Stimulated activated CD8-positive, alpha-beta memory T cell treated with anti-CD3 and anti-CD28 coated beads, Interleukin-2, amount 100 ng/mL, for 48 hours (primary cell): ENCODE measurements at places on chromosomes 2 and 18.

DNA sequence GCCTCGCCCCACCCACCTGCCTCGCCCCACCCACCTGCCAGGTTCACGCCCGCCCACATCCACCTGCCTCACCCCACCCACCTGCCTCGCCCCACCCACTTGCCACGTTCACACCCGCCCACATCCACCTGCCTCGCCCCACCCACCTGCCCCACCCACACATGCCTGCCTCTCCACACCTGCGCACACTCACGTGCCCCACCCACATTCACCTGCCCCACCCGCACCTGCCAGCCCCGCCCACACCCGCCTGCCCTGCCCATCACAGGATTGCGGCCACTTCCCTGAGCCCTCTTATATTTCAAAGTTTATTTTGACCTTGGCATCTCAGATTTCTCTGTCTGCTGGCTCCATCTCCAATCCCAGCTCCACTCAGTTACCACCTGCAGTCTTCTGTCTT, 217.5 kb upstream of the SOX11 start:
- no peak for DNase-seq

DNA sequence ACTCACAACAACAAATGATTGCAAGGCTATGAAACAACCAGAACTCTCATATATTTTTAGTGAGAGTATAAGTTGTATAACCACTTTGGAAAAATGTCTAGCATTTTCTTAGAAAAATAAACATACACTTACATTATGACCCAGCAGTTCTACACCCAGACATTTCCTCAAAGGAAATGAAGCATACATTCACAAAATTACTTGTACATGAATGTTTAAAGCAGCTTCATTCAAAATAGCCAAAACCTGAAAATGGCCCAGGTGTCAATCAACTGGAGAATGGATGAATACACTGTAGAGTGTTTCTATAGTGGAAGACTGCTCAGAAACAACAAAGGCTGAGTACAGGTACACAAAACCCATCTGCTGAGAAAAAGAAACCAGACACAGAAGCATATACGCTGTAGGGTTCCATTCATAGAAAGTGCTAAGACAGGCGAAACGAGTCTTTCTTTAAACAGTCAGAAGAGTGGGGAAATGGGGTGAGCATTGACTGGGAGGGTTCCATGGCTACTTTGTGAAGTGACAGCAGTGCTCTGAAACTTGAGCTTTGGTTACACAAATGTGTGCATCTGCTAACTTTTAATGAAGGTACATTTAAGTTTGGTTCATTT, 799.0 kb downstream of the DCDC2C start:
- DNase-seq, result no peak

DNA sequence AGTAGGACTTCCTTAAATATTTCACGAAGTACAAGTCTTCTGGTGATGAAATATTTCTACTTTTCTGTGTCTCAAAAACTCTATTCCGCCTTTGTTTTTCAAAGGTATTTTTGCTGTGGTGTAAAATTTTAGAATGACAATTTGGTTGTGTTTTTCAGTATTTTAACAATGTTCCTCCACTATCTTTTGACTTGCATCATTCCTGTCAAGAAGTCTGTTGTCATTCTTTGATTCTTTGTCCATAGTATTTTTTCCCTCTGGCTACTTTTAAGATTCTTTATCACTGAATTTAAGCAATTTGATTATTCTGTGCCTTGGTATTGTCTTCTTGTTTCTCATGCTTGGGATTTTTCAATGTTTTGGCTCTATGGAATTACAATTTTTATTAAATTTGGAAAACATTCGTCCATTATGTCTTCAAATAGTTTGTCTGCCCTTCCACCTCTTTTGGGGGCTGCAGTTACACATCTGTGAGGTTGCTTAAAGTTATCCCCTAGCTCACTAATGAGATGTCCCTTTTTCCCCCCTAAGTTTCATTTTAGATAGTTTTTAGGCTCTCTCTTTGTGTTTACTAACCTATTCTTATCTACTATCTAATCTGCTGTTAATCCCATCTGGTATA, 76.0 kb downstream of the CAB39 start:
- DNase-seq, result no peak

GRCh38 chr2:127361929-127362885, 25.6 kb downstream of the MAP3K2 start:
- DNase-seq, result no peak

DNA sequence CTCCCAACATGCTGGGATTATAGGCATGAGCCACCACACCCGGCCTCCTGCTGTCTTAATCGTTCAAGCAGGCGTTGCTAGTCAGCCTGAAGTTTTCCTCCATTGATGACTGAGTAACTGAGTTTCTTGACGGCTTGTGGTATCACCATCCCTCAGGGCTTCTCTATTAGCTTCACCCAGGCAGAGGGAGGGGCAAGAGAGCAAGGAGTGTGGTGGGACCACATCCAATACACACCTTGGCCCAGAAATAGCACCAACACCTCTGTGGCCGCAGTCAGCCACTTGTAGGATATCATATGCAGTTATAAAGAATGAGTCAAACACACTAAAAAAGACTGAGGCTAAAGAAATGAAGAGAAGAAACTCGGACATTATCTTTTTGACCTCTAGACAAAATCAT, 1009.4 kb upstream of the CELF4 start:
- DNase-seq, result no peak

GRCh38 chr2:169761970-169762292, 28.3 kb downstream of the KLHL23 start:
- no peak for DNase-seq

GRCh38 chr2:37833423-37833822, 91.7 kb upstream of the RMDN2 start:
- DNase-seq, result peak; percentile 48

DNA sequence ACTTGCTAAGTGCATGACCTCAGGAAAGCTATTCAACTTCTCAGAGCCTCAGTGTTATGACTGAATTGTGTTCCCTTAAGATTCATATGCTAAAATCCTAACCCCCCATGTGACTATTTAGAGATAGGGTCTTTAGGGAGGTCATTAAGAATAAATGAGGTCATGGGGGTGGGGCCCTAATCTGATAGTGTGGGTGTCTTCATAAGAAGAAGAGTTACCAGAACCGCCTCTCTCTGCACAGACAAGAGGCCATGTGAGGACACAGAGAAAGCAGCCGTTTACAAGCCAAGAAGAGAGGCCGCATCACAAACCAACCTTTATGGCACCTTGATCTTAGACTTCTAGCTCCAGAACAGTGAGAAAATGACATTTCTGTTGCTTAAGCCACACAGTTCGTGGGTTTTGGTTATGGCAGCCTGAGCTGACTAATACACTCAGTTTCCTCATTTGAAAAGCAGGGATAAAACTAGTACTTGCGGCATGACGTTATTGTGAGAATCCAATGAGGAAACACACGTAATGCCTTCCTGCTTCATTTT, 9.9 kb downstream of the SH2D6 start:
- DNase-seq, result no peak

- no peak for DNase-seq
These were observed 8.6 kb downstream of the ALPG start for GRCh38 chr2:232415138-232415690.

GRCh38 chr18:8433771-8434170, 175.5 kb upstream of the RAB12 start:
- no peak for DNase-seq

DNA sequence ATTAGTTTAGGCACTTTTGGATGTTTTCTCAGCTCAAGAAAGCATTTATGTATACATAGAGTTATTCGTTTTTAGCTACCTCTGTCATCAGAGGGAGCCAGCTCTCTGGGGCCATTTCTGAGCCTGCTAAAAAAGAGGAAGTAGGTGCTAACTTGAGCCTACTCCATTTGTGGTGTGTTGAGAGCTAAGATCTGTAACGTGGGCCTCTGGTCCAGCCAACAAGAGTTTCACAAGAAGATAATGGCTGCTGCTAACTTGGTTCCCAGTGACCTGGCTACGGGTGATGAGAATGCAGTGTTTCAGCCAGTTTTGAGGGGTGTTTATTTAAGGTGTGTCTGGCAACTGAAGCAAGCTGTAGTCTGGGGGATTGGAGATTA, 182.5 kb downstream of the PRKCE start:
- DNase-seq, result no peak

- DNase-seq, result no peak
These were observed 52.7 kb downstream of the RBMS1 start for GRCh38 chr2:160440888-160441287.

GRCh38 chr2:54680397-54681041, 42.9 kb upstream of the EML6 start:
- DNase-seq, result peak; percentile 13

DNA sequence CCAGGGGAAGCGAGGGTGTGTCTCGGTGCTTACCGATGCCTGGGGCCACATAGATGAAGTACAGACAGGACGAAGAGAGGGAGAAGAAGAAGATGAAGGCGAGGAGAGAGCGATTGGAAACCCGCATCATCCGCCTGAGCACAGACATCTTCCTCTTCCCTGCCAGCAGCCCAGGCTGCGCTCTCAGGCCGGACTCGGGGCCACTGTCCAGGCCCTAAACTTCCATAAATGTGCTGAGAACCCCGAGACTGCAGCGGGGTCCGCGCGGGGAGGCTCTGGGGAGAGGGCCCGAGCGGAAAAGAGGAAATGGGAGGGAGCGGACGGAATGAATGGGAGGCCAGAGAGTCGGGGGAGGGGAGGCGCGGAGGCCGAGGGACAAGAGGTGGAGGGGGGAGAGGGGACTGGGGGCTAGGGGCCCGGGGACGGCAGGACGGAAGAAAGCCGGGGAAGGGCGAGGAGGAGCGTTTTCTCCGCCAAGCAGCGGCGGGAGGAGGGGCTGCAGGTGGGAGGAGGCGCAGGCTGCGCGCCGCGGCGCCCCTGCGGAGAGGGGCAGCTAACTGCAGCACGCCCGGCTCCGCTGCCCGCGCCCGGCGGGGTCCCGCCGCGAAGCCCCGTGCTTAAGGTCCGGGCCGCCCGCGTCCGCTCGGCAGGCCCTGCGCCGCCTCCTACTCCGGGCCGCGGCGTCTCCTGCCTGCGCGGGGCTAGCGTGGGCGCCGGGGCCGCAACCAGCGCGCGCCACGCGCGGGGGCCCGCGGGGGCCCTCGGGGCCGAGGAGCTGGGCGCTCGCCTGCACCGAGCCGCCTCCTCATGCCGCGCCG, at the start of gene B4GALT6:
Gene B4GALT6, minus strand, starts transcription at position 303 of the 818 bp plus-strand sequence. Its CDS starts 155 bp downstream, at position 148.
- DNase-seq, result no peak

- DNase-seq, result no peak
These were observed 20.5 kb upstream of the RPL37A start for GRCh38 chr2:216478151-216478550.

DNA sequence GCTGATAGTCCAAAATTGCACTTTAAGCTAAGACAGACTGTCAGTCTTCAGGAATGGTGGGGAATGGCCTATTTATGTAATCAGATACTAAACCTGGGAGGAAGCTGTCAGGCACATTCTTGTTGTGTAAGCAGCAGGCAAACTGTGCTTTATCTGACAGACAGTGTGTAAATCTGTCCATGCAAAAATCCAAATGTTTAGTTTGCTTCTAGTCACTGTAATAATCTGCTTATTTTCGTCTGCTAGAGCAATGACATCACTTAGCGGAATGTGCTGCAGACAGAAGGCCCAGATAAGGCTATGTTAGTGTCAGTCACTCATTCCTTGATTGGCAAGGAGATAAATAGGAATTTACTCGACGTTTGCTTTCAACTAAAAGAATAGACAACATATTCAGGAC, 263.5 kb downstream of the ZNF407 start:
- no peak for DNase-seq

- DNase-seq, result no peak
These were observed 65.9 kb downstream of the PHLPP1 start for GRCh38 chr18:62781262-62781661.

GRCh38 chr2:128428415-128428814, 109.7 kb upstream of the HS6ST1 start:
- no peak for DNase-seq
